Activated naive CD4-positive, alpha-beta T cell treated with anti-CD3 and anti-CD28 coated beads, Interleukin-2, amount 50 U/mL, for 72 hours (primary cell): ENCODE measurements at places on chromosomes 3 and 15.

- no peak for DNase-seq
Measured at GRCh38 chr15:74420193-74420905, 13.4 kb downstream of the SEMA7A start.

DNA sequence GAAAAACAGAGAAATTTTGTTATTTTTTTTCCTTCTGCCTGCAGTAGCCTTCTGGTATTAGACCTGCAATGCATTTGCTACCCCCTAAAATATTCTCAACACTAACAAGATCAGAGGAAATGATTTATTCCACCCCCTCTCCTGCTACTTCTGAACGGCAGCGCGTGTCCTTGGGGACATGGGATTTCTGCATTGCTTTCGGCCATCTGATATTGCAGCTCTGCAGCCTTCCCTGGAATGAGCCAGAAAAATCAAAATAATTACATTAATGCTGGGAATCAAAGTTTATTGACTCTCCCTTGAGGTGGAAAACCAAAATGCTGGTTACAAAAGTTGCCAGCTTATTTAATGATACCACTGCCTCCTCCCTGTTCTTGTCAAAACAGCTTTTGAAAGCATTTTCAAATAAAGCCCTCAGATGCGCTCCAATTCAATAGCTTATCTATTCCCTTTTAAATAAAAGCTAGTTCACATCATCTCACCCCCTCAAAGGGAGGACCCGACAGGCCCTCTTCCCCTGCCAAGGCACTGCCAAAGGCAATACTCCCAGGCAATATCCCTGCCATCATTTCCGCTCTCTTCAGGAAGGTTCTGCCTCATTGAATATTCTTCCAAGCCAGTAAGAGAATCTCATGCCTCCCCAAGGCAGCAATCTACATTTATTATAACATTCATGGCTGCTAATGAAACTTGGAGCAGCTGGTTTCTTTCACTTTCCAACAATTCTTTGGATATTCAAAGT is 96.6 kb downstream of the FHIT start:
- no peak for DNase-seq

DNA sequence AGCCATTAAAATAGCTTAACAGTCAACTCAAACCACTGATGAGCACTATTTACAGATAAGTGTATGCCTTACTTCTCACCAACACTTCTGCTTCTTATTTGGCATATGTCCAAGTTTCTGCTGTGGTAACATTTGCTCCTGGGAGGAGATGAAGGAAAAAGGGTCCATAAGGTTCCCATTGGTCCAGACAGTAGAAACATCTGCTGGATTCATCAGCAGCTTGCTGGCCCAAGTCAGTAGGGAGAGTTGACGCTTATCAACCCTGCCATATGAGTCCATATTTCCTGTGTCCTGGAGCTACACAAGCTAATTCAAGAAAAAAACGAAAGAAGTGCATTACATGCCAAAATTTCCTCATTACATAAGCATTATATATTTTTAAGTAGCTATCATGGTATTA is 824.5 kb downstream of the CADM2 start:
- no peak for DNase-seq

DNA sequence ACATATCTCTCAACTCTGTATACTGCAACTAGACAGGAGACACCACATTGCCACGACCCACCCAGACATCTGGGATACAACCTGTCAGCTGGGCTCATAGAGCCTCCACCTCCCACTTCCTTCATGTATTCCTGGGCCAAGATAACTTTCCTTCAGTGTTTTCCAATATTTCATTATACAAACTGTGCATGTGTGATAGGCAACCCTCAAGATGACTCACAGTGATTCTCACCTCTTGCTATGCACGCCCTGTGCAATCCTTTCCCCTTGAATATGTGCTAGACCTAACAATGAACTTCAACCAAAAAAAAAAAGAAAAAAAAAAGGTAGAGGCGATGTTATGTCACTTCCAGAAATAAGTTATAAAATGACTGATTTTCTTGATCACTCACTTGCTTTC is 138.0 kb upstream of the ALCAM start:
- DNase-seq, result no peak

GRCh38 chr15:34851007-34851406 is 55.7 kb upstream of the ACTC1 start:
- DNase-seq, result no peak

- no peak for DNase-seq
Measured at GRCh38 chr3:64561868-64562267, 125.9 kb downstream of the ADAMTS9 start.

DNA sequence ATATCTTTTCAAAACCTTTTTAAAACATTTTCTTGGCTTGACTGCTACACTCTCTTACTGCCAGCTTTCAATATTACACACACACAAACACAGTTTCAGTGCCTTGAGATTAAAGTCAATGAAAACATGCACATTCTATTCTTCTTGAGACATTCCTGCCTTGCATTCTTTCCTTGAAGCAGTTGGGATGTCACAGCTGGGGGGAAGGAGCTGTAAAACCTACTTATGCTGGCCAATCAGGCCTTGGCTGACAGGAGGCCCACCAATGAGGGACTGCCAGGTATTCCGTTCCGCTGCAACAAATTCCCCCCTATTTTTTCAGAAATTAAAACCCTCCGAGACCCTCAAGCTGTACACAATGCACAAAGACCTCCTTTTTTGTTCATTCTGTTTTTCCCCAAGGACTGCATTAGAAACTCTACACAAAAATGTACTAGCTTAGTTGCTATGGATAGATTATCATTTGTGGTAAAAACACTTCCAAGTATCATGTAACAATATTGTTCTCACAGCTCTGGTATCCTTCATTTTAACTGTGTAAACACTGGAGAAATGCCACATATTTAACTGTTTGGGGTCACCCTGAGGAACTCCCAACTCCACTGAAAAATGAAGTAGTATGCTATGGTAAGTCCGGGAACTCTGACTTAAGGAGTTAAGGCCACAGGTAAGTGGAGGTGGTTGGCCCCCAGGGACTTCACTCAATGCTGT is 18.5 kb downstream of the FSTL1 start:
- DNase-seq, result no peak

DNA sequence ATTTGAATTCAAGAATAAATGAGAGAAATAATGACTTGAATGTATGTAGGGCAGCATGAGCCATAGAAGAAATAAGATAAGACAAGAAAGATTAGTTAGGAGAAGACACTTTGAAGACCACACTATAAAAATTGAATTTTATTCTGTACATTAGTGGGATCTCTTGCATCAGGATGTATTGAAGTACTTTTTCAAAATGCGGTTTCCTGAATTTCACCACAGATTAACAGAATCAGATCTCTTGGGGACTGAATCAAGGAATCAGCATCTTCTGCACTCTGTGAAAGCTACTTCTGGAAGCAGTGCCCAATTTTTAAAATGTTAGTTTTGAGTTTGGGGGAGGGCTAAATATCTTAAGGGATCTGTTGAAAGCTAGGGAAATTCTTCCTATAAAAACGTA is 763.9 kb upstream of the GOLIM4 start:
- no peak for DNase-seq

DNA sequence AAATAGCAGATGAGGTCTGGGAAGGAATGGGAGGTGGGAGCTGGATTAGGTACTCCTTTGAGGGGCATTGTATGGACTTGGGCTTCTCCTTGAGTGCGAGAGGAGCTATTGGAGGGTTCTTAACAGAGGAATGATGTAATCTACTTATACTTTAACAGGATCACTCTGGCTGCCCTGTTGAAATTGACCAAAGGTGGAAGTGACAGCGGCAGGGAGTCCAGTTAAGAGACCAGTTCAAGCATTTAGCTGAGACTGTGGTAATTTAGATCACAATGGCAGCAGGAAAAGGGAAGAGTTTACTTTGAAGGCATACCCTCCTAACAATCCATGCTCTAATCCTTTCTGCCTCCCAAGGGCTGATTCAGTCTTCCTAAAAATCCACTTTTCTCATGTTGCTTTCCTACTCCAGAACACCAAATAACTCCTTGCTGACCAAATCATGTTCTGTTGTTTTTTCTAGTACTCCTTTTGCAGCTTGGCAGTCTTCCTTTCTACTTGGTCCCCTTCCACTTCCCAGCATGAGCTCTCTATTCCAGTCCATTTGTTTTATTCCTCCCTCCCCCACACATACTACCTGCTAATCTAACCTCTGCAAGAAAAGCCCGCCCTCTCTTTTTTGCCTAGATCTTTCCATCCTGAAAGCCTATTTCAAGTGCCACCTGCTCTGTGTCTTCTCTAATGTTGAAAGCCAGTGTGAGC is 139.4 kb downstream of the NECTIN3 start:
- no peak for DNase-seq

DNA sequence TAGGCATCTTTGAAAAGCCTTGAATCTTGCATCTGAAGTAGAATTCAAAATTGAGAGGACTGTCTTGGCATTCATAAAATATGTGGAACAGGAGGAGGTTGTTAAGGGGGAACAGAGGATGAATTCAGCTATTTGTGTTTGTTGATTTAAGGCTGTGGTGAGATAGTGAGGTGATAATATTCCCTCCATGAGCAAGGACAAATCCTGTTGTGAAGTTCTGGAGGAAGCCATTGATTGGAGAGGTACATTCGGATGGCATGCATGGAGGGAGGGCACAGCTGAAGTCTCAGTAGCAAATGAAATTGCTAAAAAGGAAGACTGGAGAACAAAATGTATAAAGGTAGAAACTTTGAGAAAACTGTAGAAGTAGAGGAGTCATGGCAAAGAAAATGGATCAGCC is 443.8 kb downstream of the NLGN1 start:
- no peak for DNase-seq

DNA sequence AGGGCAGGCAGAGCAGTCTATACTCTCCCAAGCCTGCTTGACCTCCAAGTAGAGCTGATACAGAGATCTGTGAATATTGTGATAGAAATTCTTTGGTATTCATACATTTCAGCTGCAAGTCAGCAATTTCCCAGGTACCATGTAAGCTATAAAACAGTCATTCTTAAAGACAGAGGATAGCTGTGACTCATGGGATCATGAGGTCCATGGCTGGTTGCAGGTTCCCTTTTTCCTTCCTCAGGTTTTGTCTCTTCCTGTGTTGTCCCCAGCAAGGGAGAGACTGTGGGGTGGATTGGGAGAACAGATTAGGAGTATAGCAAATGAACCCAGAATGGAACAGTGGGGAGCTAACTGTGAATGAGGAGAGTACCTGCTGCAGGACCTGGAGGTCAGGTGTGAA is 5.4 kb upstream of the P4HTM start:
- DNase-seq, result no peak

GRCh38 chr15:69573815-69574475 is 121.3 kb downstream of the RPLP1 start:
- peak; percentile 61 for DNase-seq

- no peak for DNase-seq
Measured at GRCh38 chr3:176767385-176767784, 429.9 kb downstream of the TBL1XR1 start.

GRCh38 chr3:192060160-192060781 is 599.3 kb downstream of the PYDC2 start:
- no peak for DNase-seq

DNA sequence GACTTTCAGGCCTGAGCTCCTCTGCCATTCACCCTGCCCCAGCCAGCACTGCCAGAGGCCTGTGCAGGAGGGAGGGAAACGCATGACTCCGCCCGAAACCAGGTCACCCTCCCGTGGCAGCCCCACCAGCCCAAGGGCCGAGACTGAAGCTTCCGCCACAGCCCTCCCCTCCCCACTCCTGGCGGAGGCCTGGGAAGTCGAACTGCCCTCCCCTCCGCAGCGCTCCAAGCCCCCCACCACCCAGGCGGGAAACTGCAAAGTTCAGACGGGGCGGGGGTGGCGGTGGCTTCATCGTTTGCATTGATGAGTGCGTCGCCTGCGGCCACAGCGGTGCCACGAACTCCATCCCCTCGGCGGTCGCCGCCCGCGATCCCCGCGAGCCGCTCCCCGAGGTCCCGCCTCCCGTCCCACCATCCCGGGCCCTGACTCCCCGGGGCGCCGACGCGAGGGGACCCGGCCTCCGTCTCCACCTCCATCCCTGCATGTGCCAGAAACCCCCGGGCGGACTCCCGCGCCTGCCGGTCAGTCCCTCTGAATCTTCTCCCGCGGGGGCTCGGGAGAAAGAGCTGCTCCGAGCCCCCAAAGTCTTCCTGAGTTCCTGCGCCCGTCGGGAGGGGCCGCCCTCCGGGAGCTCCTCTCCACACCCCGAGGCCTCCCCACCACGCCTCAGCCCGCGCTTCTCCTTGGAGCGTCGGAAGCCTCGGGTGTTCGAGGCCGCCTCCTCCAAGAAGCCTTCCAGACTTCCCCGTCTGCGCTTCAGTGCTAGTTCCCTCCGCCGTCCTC is 698 bp downstream of the MELTF start:
- DNase-seq, result peak; percentile 58

GRCh38 chr15:52290329-52290728 is 5.3 kb downstream of the MYO5C start:
- no peak for DNase-seq

- DNase-seq, result peak; percentile 60
Measured at GRCh38 chr3:197394464-197395321, 96.3 kb upstream of the DLG1 start.

DNA sequence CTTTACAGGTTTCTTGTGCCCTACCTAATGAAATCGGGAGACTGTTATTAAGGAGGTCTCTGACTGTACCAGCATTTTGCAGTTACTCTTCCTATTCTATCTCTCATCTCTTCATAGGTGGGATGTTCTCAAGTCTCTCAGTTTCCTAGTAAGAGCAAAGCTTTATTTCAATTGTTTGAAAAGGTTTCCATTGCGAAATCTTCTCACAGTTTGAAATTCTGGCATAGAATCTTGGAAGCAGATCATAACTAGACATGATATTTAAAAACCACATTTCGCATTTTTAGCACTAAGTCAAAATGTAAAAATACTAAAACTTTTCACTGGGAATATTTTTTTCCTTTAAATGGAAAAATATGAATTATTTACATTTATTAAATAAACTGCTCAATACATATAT is 1311.4 kb downstream of the ROBO2 start:
- DNase-seq, result no peak

GRCh38 chr15:58746174-58746573 is 3.3 kb downstream of the ADAM10 start:
- no peak for DNase-seq

DNA sequence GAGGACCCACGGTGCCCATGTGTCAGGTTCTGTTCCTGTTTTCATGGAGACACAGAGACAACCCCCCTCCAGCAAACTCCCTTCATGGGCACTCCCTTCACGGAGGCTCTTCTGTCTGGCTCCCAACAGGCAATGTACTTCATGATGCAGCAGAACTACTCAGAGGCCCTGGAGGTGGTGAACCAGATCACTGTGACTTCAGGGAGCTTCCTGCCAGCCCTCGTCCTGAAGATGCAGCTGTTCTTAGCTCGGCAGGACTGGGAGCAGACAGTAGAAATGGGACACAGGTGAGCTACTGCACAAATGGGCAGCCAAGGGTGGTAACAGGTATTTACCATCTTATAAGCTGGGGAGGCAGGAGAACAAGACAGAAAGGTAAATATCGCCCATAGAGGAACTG is 7.0 kb downstream of the TTC21A start:
- peak; percentile 39 for DNase-seq

DNA sequence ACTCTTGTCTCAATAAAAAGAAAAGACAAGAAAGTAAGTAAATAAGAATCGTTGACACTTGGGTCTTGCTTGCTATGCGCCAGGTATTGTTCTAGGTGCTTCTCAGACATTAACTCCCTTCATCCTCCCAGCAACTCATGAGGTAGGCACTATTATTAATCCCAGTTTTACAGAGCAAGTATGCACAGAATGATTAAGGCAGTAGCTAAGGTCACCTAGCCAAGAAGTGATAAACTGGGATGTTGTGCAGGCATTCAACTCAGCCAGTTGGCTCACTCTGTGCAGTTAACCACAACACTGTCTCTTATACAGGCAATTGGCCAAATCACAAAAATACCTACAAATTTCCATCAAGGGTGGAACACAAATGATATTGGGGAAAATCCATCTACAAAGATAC is 1.7 kb upstream of the C3orf33 start:
- no peak for DNase-seq

- DNase-seq, result no peak
Measured at GRCh38 chr3:47485812-47486211, 10.1 kb upstream of the SCAP start.
